Immature natural killer cell (primary cell): ENCODE measurements at places on chromosomes 1 and 21. TPM values are rescaled to one million over a fixed set of nuclear protein-coding genes. Genes with fewer than 3 reads are reported as not detected.

DNA sequence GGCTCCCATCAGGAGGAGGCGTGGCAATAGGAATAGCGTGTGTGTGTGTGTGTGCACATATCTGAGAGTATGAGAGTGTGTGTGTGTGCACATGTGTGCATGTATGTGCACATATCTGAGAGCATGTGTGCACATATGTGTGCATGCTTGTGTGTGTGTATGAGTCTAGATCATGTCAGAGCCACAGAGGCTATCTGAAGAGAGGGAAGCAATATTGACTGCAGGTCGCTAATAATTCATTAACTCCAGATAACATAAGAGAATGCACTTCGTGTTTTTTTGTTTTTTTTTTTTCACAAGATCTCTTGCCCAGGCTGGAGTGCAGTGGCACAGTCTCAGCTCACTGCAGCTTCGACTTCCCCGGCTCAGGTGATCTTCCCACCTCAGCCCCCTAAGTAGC, 4.7 kb upstream of the SLC45A1 start:
- no peak for DNase-seq

GRCh38 chr1:40915581-40915980, 53.4 kb upstream of the CITED4 start:
- no peak for DNase-seq

LDLRAD1 gene
- polyA plus RNA-seq: not detected

DNA sequence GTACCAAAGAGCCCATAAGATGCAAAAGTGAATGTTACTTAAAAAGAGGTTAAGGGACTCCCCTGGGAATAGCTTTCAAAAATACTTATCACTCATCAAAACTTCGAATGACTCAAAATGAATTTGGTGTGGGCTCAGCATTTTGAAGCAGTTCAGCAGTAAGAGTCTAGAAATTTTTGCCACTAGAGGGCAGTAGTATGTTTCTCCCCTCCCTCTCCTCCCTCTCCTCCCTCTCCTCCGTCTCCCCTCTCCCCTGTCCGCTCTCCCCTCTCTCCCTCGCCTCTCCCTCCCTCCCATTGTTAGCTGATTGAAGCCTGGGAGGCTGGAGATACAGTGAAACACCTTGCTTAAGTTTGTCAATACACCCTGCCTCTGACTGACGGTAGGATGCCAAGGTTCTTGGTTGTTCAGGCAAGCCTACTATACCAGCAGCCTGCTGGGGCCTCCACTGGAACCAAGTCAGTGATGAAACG, 70.8 kb upstream of the TENT5C start:
- DNase-seq: peak; percentile 56

HORMAD1 gene
- not detected for polyA plus RNA-seq

GRCh38 chr1:100400404-100400803, 48.1 kb downstream of the CDC14A start:
- DNase-seq: peak; percentile 50
